ENCODE measurements at places on chromosomes 4 and X. TPM values are rescaled to one million over a fixed set of nuclear protein-coding genes. Genes with fewer than 3 reads are reported as not detected.

DNA sequence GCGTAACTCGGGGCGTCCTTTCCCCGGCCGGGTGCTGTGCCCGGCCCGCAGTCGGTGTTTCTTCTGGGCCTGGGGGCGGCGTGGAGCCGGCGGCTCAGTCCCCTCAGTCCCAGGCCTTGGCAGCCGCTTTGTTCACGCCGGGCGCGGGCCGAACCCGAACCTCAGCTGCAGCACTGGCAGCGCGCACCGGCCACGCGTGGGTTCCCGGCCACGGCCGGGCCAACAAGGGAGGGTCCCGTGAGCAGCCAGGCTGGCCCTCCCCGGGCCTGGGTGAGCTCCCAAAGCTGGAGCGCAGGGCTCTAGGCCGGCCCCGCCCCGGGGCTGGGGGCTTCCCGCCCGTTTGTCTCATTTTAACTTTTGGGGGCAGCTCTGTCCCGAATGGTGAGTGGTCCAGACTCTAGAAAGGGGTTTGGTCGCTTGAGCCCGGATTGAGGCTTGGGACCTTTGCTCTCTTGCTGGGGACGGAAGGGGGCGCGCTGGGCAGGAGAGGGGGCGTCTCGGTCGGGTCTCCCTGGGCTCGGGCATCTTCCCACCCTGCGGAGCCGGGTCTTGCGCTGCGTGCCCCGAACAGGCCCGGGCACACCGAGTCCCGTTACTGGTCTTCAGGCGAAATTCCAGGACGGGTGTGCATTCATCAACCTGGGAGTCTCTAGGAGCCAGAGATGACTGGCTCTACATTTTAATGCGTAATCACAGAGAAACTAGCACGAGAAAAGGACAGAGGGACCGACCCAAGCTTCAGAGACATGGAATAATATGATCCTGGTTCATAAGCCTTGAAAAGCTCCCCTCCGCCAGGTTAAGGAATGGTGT lies 177.1 kb downstream of the CBR4 start:
- H3K4me1 ChIP-seq, result peaks cover 5% of the 10 kb centered on the region
- peak overlapping the region; percentile 83 for H3K4me3 ChIP-seq
- peaks cover 15% of the 10 kb centered on the region for H3K27me3 ChIP-seq
- peaks cover 7% of the 10 kb centered on the region for H3K36me3 ChIP-seq
- no peak for DNase-seq

GRCh38 chr4:124934916-124935315 lies 222.4 kb upstream of the ANKRD50 start:
- no peak for DNase-seq
- H3K4me3 ChIP-seq, result no peak overlapping the region
- H3K27me3 ChIP-seq, result no peaks in the 10 kb centered on the region
- H3K36me3 ChIP-seq, result no peaks in the 10 kb centered on the region

AMTN gene
- not detected for polyA plus RNA-seq

DNA sequence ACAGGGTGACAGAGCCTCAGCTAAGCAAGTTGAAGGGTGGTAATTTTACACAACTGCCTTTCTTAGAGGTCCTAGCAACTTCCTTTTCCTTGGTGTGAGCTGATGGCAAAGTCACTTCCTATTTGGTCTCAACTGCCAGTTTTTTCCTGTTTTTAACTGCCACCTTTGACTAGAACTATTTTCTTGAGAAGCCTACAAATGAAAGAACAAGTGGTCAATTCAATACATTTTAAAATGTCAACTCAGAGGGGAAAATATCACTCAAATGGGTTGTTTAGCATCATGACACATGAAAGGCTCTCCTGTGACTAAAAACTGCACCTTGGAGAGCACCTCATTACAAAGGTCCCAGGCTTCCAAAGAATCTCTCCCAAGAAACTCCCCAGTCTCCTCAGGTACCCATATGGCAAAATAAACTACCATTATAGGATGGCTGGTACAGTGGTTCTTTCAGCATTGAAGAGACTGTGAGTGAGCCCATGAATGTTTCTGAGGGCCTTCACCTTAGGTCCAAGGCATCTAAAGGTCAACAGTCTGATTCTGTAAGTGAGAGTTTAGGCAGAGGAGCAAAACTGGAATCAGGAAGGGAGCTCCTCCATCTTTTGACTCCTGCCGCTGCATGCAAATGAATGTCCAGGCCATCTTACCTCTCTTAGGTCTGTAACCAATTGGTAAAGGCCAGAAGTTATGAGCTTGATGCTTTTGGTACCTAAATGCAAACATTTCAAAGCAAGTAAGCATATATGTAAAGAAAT lies 5.5 kb upstream of the STK26 start:
- H3K4me1 ChIP-seq, result peaks cover 2% of the 10 kb centered on the region
- H3K27me3 ChIP-seq, result no peaks in the 10 kb centered on the region
- DNase-seq, result no peak
- no peak overlapping the region for H3K4me3 ChIP-seq
- no peak overlapping the region for H3K27ac ChIP-seq

GRCh38 chrX:54838583-54838982 lies 31.0 kb downstream of the MAGED2 start:
- H3K27me3 ChIP-seq, result no peaks in the 10 kb centered on the region
- no peak for DNase-seq
- H3K4me1 ChIP-seq, result peaks cover 6% of the 10 kb centered on the region
- no peaks in the 10 kb centered on the region for H3K36me3 ChIP-seq
- H3K27ac ChIP-seq, result no peak overlapping the region
- H3K4me3 ChIP-seq, result no peak overlapping the region

- DNase-seq, result no peak
- no peak overlapping the region for H3K4me3 ChIP-seq
- H3K4me1 ChIP-seq, result no peaks in the 10 kb centered on the region
Observed at GRCh38 chr4:180150818-180151217, 2092.4 kb upstream of the TENM3 start.

Measured in large intestine (tissue), 12 donors.